ENCODE measurements at places on chromosomes 6 and 20.

- peak; percentile 76 for DNase-seq
Observed at GRCh38 chr20:62914970-62915457, 11.3 kb downstream of the DIDO1 start.

- DNase-seq, result no peak
Observed at GRCh38 chr6:95266537-95267258, 310.6 kb upstream of the MANEA start.

GRCh38 chr6:130222775-130223174 lies at the start of gene SAMD3:
Gene SAMD3, minus strand, starts transcription at chr6:130222951. Its CDS starts 7,678 bp downstream, at chr6:130215273.
- DNase-seq, result no peak

- no peak for DNase-seq
Observed at GRCh38 chr6:53112871-53113270, 35.8 kb downstream of the GCM1 start.

GRCh38 chr6:62805431-62805830 lies 405.8 kb upstream of the FKBP1C start:
- no peak for DNase-seq

GRCh38 chr20:63947638-63948456 lies 8.4 kb downstream of the UCKL1 start:
- DNase-seq, result no peak

DNA sequence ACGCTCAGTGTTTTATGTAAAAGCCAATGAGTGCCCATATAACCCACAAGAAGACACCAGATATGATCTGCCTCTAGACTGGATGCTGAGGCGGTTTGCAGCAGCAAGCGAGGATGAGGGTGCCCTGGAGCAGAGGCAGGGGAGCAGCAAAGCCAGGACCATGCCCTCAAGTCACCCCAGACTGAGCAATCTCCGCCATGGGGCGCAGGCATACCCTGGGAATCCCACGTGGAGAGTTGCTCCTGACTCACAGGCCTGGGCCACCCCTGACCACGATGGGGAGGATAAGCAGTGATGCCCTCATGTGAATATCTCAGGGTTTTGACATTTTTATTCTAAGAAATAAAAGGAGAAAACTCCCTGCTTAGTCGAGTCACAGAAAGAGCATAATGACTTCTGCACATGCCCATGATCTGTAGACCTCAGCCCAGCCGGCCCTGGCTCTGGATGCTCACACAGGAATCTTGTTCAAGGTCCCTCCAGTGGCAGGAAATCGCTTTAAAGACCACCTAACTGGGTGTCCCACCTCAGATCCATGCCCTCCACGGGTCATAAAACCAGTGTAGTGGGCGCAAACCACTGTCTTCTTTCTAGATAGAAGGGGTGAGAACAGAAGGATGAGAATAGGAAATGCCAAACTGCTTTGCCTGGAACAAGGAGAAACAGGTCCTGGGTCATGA lies 138.3 kb upstream of the SNX9 start:
- no peak for DNase-seq

GRCh38 chr6:35041086-35041861 lies 99.9 kb downstream of the TCP11 start:
- no peak for DNase-seq

- DNase-seq, result no peak
Observed at GRCh38 chr6:17475606-17476244, 82.3 kb downstream of the CAP2 start.

GRCh38 chr20:50020288-50020687 lies 37.5 kb downstream of the SNAI1 start:
- DNase-seq, result no peak

DNA sequence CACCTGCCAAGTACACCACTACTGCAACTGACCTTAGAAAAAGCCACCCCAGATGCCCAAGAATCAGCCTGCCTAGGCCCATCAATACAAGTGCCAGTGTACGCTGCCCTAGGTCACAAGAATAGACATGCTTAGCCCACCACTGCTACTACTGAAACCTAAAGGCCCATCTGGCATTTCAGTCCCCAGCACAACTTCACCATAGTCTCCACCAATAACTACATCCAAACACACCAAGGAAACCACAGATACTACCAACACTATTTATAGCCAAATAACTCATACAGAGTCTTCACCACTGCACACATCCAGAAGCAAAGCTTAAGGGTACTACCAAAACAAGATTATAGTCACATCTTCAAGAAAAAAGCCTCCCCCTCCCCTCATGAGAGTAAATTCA lies 28.2 kb downstream of the TREML4 start:
- DNase-seq, result no peak

DNA sequence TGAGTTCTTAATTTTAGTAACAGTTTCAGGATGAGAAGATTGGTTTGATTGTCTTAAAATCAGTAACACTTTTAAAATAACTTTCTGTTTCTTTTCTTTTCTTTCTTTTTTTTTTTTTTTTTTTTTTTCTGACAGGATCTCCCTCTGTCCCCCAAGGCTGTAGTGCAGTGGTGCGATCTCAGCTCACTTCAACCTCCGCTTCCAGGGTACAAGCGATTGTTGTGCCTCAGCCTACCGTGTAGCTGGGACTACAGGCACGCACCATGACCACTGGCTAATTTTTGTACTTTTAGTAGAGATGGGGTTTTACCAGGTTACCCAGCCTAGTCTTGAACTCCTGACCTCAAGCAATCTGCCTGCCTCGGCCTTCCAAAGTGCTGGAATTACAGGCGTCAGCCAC lies 33.7 kb upstream of the KCNQ5 start:
- DNase-seq, result no peak

DNA sequence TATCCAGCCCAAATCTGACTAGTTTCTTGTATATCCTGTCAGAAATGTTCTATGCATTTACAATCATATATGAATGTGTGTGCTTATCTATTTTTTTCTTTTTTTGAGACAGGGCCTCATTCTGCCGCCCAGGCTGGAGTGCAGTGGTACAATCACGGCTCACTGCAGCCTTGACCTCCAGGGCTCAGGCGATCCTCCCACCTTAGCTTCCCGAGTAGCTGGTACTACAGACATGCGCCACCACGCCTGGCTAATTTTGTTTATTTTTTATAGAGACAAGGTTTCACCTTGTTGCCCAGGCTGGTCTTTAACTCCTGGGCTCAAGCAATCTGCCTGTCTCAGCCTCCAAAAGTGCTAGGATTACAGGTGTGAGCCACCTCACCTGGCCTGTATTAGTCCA lies 3.0 kb upstream of the RAB44 start:
- no peak for DNase-seq

DNA sequence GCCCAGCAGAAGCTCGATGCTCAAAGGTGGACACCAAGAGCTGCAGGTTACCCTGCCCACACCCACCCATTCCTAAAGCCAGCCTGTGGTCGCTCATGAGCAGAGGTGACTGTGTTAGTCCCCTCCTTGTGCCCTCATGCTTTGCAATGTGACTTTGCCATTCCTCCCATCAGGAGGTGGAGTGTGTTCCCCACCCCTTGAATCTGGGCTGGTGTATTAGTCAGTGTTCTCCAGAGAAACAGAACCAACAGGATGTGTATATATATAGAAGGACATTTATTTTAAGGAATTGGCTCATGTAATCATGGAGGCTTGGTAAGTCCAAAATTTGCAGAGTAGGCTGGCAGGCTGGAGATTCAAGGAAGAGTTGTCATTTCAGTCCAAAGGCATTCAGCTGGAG lies 54.4 kb upstream of the RNF24 start:
- DNase-seq, result no peak

DNA sequence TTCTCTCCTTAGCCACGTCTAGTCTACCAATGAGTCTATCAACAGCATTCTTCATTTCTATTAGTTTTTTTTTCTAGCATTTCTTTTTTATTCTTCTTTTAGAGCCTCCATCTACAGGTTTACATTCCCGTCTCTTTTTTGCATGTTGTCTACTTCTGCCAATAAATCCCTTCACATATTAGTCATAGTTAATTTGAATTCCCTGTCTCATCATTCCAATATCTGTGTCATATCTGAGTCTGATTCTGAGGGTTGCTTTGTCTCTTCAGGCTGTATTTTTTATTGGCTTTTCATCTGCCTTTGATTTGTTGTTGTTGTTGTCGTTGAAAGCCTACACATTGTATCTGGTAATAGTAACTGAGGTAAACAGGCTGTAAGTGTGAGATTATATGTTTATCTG lies 104.6 kb downstream of the HMGCLL1 start:
- DNase-seq, result no peak

DNA sequence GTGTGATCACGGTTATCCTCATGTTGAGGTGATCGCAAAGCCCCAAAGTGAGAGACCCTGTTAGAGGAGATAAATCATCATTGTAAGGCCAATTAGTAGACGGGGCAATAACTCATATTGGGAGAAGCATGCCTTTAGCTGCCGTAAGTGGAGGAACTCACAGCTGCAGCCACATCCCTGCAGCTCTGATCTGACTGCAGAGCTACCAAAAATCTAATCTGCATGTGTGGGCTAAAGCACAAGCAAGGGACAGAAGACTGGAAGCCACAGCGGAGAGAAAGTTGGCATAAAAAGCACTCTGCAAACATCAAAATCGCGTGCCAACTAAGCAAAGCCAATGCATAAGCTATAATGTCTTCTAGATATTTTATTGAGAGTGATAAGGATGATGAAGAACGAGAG lies 79.8 kb downstream of the TBC1D7 start:
- DNase-seq, result no peak

DNA sequence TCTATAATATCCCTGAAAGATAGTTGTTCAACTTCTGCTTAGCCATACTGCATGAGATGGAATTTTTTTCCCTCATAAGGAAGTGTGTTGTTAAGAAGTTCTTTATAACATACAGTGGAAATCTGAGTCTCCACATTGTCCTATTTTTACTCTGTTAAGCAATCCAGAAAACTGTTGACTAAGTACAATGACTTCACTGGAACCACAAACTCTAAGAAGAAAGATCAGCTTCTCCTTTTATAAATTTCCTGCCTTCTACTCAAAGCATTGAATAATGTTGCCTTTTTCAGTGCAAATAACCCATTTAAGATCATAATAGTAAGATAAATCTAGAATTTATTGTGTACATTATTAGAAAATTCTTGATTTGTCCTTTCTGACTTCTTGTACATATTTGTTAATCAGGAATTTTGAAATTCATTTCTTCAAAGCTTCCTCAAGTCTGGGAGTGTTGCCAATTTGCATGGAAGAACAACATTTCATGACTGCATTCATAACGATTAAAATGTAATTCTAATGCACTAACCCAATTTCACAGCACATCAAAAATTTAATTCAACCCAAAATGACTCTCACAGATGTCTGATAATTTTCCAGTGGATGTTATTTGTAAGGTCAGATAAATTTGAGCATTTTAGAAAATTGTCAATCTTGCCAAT lies 45.6 kb upstream of the ANKEF1 start:
- DNase-seq, result no peak

DNA sequence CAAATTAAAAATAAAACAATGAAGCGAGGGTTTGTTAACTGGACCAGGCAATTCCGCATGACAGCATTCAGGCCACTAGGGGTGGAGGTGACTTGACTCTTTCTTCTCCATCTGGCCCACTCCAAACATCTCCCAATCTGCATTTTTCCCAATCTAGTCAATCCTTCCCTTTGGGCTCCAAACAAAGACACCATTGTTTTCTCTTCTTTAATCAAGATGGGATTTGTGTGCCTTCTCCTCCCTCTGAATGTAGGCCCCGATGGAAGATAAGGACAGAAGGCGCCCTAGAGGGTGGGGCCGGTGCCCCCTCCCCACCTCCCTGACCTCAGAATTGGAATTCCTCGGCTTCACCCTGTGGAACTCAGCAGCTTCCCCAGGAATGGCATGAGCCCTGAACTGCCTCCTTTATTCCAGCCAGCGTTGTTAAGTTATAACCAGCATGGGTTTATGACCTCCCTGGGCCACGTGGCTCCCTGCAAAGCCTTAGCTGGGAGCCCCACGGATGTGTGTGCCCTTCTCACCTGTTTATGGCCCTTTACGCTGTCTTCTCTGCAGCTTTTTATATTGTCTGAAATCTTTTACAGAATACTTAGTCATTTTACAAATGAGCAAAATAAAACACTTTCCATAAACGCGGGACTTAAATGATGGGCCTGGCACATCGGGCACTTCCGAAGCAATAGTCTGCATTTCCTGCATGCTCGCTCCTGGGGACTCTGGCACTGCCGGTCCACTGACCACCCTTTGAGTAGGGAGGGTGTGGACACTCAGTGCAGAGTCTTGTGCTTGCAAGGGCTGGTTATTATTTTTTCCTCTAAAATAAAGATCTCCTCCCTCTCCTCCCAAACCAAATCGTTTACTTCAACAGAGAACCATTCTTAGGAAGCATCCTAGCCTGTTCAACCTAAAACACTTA lies 24.5 kb downstream of the OVOL2 start:
- peak; percentile 85 for DNase-seq

GRCh38 chr6:100347901-100348550 lies 116.7 kb downstream of the SIM1 start:
- no peak for DNase-seq

DNA sequence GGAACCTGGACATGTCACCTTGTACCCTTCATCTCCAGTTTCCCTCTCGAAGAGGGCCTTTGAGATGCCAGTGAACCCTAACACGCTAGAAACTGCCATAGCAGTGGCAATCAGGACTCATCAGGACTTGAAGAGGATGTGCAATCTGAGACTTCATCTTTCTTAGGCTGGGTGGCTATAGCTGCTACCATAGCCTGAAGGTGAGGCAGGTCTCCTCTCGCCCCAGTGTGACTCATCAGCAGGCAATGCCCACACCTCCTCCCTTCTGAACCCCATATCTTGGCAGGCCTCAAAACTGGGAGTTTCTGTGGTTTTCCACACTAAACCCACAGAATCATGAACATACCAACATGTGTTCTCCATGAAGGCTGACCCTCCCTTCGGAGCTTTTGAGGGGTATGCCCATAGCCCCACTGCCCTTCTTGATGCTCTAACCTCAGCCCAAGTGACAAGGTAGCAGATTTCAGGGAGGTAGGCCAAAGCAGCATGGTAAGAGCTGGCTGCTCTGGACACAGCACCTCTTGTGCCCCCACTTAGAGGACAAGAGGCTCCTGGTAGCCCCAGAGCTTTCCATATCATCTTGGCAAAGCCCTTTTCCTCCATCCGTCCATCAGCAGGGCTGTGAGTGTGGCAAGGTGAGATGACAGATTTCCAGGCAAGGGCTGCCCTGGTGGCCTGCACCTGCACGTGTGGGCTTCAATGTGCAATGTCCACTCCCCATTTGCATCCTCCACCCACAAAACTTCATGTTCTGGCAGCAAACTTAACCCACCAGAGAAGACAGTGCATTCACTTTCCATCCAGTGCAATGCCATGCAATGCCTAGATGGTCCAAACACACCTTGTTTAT lies 2.6 kb downstream of the BLCAP start:
- peak; percentile 53 for DNase-seq

DNA sequence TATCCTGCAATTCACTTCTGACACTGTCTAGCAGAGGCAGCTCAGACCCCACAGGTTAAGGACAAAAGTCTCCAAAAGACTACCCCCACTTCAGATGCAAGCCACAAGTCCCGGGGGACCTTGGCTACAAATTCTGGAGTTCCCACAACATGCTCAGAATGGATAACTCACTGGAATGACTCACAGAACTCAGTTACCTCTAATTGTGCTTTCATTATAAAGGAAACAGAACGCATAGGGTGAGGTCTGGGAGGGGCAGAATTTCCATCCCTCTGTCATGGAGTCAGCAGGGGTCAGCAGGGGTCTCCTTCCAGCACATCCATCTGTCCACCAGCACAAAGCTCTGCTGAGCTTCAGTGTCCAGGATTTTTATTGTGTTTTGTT lies 184.2 kb downstream of the CDH4 start:
- DNase-seq, result no peak

- no peak for DNase-seq
Observed at GRCh38 chr20:18299364-18299763, 11.0 kb downstream of the ZNF133 start.
